ENCODE measurements at places on chromosomes 11 and 22.

DNA sequence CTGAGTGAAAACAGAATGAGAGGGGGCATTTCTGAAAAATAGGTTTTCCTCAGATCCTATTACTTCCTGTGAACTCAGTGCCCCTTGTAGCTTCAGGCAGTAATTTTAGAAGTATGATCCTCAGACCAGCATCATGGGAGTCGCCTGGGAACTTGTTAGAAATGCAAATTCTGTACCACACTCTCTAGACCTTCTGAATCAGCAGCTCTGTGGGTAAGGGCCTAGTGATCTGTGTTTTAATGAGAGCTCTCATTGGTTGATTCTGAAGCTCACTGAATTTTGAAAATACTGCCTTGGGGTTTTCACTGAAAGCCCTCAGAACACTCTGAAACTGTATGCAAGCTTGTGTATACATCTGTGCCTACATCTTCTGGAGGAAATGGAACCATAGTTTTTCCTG is 647.2 kb upstream of the ANO5 start:
- DNase-seq: no peak

DNA sequence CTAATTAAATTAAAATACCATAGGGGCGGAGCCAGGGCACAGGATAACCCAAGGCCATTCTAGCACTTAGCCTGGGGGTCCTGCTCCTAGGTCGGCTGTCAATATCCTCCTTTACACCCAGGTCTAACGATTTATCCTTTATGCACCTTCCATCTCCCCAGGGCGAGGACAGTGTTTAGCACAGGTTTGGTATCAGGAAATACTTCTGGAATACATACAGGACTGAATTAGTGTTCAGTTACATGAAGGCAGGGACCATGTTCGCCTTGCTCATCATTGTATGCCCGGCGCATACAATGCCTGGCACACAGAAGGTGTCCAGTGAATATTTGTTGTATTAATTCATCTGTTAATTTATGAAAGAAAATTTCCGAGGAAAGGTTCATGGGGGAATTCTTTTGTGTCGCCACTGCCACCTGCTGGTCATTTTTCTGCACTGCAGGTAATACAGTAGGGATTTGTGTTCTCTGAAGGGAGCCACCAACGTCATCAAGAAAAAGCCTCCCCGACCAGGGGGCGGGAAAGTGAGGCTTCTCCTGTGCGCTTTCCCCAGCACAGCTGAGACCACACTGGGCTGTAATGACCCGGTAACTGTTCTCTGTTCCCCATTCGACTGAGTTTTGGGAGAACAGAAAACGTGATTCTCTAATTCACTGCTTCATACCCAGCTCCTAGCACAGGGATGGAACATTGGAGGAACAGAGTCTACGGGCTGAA is 68.7 kb upstream of the ASPHD2 start:
- DNase-seq: peak; percentile 22

DNA sequence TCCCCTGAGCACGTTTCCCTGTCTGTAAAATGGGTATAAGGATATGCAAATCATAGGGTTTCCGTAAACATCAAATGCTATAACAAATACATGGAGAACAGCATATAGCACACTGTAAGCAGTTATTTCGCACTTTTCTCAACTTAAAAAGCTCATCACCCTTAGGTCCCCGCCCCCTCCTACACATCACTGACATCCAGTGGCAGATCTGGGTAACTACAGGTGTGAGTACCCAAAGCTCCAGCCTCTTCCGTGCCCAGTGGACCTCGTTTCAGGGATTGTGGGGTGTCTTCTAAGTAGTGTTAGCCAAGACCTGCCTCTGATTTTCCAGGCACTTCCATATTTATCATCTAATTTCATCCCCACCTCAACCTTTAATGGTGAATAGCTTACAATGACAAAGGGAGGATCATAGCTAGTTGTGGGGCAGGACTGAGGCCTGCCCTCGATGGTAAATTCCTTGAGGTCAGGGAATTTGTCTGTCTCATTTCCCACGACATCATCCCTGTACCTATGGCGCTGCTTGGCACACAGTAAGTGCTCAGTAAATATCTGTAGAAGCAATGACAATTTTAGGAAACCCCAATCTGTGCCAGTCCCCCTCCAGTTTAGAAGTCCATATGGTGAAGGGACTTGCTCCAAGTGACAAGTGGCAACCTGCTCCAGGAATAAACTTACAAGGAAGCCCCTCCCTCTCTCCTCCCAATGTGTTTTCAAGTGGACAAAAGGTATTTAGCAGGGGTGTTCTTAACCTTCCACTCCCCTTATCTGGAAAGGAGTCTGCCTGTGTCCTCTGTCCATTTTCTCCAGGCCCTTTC is 340.5 kb downstream of the TENM4 start:
- no peak for DNase-seq

DNA sequence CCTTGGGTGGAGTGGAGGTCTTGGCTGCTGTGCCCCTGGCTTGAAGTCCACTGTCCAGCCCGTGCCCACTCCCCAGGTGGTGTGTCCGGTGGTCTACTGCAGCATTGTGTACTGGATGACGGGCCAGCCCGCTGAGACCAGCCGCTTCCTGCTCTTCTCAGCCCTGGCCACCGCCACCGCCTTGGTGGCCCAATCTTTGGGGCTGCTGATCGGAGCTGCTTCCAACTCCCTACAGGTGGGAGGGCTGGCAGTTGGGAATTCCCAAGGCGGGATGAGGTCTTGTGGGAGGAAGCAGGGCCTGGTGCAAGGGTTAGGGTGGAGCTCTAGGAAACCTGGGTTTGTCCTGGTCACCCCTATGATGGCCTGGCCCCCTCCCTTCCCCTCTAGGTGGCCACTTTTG is 8.4 kb upstream of the NLRX1 start:
- DNase-seq: no peak

- DNase-seq: no peak
Measured at GRCh38 chr11:58658623-58659022, 36.2 kb downstream of the CNTF start.

GRCh38 chr11:100068116-100068515 is 619.0 kb upstream of the ARHGAP42 start:
- no peak for DNase-seq

DNA sequence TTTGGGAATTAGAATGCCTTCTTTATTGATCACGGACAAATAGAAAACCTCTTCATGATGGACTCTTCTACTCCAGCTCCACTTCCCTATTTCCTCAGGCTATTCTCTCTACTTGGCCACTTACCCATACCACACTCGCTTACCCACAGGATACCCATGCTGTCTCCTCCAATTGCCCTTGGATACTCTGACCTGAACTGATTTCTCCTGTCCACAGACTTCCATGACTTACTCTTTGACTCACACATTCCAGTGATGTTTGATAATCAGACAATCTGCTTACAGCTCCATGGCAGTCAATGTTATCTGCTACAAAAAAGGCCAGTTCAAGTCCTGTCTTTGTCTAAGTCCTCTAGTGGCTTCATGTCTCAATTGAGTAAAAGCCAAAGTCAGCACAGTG is 292.0 kb upstream of the CTSC start:
- DNase-seq: no peak

GRCh38 chr11:79708319-79708932 is 267.6 kb upstream of the TENM4 start:
- no peak for DNase-seq

GRCh38 chr11:67464411-67465188 is 4.5 kb downstream of the TMEM134 start:
- peak; percentile 87 for DNase-seq

DNA sequence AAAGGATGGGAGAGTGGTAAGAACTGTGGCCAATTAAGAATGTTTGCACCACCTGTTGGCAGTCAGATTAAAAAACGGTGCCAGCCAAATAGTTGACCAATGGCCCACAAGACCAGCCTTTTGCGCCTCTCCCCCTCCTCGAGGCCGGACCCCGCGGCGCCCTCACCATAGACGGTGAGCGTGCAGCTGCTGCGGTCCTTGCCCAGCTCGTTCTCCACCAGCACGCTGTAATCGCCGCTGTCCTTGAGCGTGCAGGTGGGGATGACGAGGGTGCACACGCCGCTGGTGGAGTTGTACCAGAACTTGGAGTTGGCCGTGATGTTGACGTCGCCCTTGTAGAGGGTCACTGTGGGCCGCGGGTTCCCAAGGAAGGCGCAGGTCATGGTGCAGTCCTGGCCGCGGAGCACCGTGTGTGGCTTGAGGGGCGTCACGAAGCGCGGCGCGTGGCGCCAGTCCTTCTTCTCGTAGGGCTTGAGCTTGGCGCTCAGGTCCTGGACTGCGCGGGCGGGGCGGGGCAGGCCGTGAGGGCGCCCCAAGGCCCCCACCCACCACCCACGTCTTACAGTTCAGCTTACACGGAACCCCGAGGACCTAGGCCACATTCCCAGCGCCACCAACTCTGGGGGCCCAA is 7.2 kb downstream of the TMEM86A start:
- no peak for DNase-seq

DNA sequence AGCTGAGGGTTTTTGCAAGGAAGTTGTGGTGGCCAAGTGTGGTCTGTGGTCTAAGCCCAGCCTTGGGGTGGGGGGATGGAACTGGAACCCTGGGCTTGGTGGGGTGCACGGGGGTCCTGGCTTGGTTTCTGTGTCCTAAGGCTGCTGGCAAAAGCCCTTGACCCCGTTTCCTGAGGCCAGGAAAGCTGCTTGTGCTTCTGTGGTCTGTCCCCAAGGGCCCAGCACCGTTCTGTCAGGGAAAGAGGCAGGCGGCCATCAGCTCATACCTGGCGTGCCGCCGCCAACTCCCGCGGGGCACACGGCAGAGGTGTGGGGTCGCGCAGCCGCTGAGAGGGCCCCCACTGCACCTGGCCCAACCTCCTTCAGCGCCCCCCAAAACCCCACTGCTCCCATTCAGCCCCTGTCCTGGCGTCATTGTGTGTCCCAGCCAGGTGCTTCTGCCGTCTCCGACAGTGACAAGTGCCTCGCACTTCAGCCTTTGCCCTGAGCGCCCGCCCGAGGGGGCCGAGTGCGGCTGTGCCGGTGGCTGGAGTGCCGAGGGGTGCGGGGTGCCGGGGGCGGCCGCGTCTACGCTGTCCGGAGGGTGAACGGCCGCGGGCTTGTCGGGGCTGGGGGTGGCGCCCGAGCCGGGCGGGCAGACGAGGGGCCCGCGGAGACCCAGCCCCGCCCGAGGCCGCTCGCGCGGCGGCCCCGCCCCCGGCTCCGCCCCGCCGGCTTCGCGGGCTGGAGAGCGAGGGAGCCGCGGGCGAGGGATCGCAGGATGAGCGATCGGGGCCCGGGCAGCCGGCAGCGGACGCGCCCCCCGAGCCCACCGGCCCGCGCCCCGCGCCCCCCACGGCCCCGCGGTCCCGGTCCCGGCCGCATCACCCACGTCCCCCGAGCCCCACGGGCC is at the start of gene CNIH2:
Gene CNIH2, plus strand, starts transcription at position 705 of the 892 bp plus-strand sequence. CDS start 282 bp downstream, outside the sequence.
- no peak for DNase-seq

GRCh38 chr22:23670378-23671295 is 20.2 kb upstream of the RGL4 start:
- no peak for DNase-seq

- no peak for DNase-seq
Measured at GRCh38 chr11:86220653-86221052, 23.9 kb upstream of the EED start.

DNA sequence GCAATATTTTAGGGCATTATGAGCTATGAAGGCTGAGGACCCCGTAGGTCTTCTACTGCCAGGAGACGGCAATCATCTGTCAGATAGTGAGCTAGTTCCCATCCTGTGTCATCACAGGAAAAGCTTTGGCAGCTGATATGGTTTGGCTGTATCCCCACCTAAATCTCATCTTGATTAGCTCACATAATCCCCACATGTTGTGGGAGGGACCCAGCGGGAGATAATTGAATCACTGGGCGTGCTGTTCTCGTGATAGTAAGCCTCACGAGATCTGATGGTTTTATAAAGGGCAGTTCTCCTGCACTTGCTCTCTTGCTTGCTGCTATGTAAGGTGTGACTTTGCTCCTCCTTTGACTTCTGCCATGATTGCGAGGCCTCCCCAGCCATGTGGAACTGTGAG is 18.1 kb downstream of the CSRP3 start:
- DNase-seq: no peak

GRCh38 chr11:73759610-73760134 is 1.2 kb downstream of the RAB6A start:
- no peak for DNase-seq

DNA sequence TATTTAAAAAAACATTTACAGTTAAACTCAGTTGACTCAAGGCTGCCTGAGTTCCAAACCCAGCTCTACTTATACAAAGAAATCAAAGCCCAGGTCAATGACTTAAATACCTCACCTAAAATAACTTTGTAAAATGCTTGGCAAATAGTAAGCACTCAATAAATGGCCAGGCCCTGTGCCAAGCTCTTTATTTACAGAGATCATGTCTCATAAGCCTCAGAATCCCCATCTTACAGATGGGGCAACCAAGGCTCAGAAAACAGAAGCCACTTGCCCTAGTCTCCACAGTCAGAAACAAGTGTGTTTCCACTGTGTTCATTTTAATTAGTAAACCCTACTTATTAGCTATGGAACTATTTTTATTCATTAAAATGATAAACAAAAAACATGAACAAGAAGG is 30.5 kb upstream of the TTC28 start:
- no peak for DNase-seq

DNA sequence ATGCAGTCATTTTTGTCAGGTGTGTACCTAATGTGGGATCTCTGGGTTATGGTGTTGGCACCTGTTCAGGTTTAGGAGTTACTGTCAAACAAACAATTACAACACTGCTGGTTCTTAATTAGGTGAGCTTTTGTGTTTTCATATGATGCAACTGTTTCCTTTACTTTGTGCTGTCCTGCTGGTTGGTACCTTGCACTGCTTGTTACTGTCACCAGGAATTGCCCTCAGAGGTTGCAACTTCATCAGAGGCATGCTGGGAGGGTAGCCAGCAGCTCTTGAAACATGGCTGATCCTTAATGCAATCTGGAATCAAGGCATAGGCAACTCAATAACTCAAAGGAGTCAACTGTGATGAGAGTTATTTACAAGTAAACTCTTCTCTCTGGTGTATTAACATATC is 400.3 kb downstream of the MIAT start:
- no peak for DNase-seq

GRCh38 chr11:2664376-2664775 is 35.4 kb downstream of the KCNQ1OT1 start:
- DNase-seq: no peak

GRCh38 chr11:11463405-11463804 is 110.4 kb upstream of the CSNK2A3 start:
- no peak for DNase-seq

DNA sequence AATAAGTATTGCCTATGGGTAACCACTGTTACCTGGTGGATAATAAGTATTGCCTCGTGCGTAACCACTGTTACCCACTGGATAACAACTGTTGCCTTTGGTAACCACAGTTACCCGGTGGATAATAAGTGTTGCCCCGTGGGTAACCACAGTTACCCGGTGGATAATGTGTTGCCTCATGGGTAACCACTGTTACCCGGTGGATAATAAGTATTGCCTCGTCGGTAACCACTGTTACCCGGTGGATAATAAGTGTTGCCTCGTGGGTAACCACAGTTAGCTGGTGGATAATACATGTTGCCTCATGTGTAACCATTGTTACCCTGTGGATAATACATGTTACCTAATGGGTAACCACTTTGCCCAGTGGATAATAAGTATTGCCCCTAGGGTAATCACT is 9.8 kb upstream of the NXPE4 start:
- DNase-seq: no peak

- no peak for DNase-seq
Measured at GRCh38 chr22:38180841-38181452, 683 bp downstream of the PLA2G6 start.

GRCh38 chr11:127194521-127194920 is 194.0 kb upstream of the KIRREL3 start:
- no peak for DNase-seq

- no peak for DNase-seq
Measured at GRCh38 chr11:65662247-65662798, 393 bp downstream of the RELA start.
